ENCODE measurements at places on chromosomes 3 and 15. TPM values are rescaled to one million over a fixed set of nuclear protein-coding genes. Genes with fewer than 3 reads are reported as not detected.

The PGBD4 gene
- 6.3 TPM for total RNA-seq

The LRRK1 gene
- total RNA-seq: 28.7 TPM

The IL1RAP gene
- total RNA-seq: 29.1 TPM

The SERP1 gene
- total RNA-seq: 61.1 TPM

The TAGLN3 gene
- total RNA-seq: 445 TPM

The IRAK2 gene
- total RNA-seq: 8.1 TPM

The ACSBG1 gene
- total RNA-seq: 101 TPM

GRCh38 chr15:43463507-43463906 lies 29.4 kb downstream of the TP53BP1 start:
- no peak for DNase-seq

GRCh38 chr15:27897481-27897880 lies 201.6 kb downstream of the OCA2 start:
- no peak for DNase-seq

DNA sequence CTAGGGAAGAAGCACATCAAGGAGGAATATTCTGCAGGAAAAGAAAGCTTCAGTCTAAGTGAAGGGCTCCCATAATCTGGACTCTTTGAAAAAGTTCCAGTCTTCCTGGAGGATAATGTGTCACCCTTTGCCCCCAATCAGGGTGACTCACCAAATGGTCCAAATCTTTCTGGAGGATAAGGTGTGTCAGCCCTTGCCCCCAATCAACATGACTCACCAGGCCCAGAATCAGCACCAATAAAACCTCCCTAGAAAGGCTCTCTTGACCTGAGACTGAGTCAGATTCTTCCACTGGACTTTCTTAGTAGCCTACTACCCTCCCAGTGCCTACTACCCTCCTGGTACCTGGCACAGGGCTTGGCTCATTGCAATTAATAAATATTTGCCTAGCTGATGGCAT lies 9.5 kb upstream of the ARL14 start:
- no peak for DNase-seq

- DNase-seq: no peak
These were observed 180.6 kb downstream of the EPHA6 start for GRCh38 chr3:96994988-96995387.

DNA sequence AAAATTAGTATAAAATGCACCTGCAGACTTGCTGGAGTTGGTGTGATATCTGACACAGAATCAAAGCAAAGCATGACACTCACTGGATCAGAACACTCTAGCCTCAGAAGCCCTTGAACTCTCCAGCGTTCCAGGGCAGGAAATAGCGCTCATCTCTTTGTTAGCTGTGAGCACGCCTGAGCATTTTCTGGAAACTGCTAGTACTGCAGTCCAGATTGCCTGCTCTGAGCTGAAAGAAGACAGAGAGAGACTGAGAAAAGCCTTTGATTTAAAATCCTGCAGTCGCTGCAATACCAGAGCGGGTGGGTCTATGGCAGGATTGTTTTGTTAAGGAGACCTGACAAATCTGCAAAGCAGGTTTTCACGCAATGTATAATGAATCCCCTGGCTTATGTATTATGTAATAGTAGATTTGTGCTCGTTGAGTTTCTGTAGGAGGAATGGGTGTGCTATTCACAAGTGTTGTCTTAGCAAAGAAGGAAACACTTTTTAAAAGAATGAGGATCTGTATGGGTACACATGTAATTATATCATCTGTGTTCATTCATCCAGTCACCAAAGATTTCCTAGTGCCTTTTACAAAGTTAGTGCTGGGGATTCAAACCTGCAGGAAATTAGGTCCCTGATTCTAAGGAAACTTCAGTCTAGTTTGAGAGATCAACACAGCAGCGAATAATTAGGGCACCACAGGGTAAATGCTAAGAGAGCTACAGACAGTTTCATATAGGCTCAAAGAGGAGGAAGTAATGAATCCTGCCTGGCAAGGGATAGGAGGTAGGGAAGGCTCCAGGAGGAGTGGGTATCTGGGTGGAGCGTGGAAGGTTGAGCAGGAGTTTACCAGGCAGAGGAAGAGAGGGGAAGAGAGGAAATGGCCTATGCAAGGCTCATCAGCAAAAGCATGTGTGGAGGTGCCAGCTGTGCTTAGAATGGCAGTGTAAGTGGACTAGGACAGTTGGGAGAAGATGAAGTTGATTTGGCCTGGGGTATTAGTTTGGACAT lies 26.1 kb upstream of the MGLL start:
- peak; percentile 69 for DNase-seq

- DNase-seq: no peak
These were observed 27.0 kb downstream of the PDE8A start for GRCh38 chr15:85008474-85009260.

DNA sequence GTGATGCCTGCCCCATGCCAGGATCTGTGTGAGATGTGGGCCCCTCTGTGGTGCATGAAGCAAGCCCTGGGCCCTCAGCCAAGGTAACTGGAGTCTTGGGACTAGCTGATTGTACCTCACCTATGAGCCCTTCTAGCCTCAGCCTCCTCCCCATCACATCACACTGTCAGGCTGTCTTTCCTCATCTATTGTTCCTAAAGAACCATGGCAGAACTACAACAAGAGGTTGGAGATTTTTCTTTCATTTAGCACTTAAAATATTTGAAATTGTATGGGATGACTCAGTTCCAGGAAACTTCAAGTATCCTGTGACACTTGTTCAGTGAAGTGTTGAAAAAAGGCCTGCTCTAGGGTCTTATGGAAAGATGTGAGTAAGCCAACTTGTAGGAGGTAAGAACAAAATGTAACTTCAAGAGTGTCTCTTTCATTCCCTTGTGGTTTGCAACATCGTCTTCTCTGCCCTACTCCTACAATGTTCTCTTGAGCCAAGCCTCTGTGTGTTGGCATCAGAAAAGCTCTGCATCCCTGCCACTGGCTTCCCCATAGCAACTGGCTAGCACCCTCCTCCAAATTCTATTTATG lies 58.7 kb upstream of the TIPARP start:
- DNase-seq: no peak

- no peak for DNase-seq
These were observed 70.0 kb downstream of the NLGN1 start for GRCh38 chr3:173467501-173467900.

- no peak for DNase-seq
These were observed 22.3 kb downstream of the PPP4R2 start for GRCh38 chr3:73018790-73019441.

DNA sequence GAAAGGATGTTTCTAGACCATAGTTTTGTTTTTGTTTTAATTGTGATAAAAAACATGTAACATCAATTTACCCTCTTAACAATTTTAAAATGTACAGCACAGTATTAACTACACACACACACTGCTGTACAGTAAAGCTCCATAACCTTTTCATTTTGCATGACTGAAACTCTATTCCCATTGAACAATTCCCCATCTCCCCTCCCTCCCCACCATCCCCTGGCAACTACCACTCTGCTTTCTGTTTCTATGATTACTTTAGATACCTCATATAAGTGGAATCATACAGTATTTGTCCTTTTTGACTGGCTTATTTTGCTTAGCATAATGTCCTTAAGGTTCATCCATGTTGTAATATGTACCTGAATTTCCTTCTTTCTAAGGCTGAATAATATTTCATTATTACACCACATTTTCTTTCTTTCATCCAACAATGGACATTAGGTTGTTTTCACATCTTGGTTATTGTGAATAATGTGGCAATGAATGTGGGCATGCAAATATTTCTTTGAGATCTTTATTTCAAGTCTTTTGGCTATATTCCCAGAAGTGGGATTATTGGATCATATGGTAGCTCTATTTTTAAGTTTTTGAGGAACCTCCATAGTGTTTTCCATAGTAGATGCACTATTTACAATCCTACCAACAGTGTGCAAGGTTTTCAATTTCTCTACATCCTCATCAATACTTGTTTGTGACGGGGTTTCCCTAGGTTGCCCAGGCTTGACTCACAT lies 10.7 kb downstream of the CHST14 start:
- no peak for DNase-seq

GRCh38 chr3:139564294-139564861 lies 24.8 kb upstream of the RBP1 start:
- DNase-seq: no peak

- no peak for DNase-seq
These were observed 1.4 kb downstream of the COPB2 start for GRCh38 chr3:139388077-139388476.

GRCh38 chr3:43156812-43157455 lies 51.1 kb upstream of the POMGNT2 start:
- DNase-seq: no peak

DNA sequence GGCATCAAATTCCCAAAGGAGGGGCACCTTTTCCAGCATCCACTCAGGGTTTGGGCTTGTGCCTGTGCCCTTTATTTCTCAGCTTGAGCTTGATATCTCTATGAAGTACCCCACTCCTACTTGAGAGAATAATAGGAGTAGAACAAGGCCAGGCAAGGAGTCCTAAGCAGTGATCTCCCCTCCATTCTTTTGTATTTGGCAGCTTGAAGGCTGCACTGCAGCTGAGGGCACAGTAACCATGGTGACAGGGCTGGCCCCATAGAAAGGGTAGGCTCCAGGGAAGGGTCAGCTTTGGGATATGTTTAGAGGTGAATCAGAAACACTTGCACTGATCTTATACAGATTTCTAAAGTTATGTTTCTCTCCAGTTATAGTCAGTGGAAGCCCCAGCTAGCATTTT lies 145.4 kb upstream of the SLC24A5 start:
- DNase-seq: no peak

- no peak for DNase-seq
These were observed 258.7 kb upstream of the TGFBR2 start for GRCh38 chr3:30347679-30348216.

GRCh38 chr3:113262304-113262665 lies 50.9 kb downstream of the BOC start:
- DNase-seq: no peak

Data from dorsolateral prefrontal cortex (tissue), 122 donors.